ENCODE measurements at places on chromosomes 13 and 19.

DNA sequence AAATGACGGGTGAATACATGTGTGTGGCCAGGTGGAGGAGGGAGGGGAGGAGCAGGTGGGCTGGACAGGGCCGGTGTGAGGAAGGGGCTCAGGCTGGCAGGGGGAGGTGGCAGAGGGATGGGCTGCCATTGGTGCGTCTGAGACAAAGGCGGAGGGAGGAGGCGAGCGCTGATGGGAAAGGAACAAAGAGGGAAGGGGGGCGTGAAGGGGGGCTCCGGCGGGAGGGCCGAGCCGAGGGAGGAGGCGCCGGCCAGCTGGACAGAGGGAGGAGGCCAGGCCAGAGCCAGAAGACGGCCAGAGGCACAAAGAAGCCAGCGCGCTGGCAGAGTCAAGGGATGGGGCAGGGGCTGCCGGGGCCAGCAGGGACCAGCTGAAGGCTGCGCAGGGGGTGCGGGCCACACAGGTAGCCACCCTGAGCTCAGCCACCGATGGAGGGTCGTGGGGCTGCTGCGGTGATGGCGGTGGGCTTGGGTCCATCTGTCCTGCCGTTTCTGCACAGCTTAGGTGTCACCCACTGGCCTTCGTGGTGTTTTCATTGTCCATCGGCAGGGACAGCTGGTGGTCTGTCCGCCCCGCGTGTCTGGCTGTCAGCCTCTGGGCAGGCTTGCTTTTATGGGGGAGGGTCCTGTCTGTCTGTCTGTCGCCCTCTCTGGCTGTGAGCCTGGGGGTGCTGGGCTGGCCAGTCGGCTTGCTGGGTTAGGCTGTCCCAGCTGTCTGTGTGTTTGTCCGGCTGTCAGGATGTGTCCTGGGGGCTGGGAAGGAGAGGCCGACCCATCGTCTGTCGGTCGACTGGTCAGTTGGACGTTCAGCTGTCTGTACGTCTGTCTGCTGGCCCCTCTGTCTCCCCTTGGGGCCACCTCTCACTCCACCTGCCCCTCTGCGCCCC lies 2.2 kb downstream of the APC2 start:
- no peak for DNase-seq

GRCh38 chr19:48543121-48543710 lies 8.8 kb upstream of the SULT2B1 start:
- no peak for DNase-seq

DNA sequence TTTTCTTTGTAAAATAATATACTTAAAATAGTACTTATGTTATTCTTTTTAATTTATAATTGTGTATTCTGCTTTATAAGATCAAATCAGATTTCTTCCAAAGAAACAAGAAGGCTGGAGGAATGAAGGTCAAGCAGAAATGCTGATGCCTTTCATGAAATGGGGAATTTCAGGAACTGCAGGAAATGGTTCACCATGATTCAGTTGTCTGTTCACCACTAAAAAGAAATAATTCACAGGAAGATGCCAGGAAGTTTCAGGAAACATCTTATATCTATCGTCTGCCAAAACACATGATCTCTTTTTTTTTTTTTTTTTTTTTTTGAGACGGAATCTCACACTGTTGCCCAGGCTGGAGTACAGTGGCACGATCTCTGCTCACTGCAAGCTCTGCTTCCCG lies 15.7 kb upstream of the SCEL start:
- no peak for DNase-seq

- no peak for DNase-seq
Observed at GRCh38 chr19:46076031-46076880, 35.5 kb upstream of the IGFL4 start.

- no peak for DNase-seq
Observed at GRCh38 chr13:110346661-110347067, 39.6 kb downstream of the COL4A2 start.

- no peak for DNase-seq
Observed at GRCh38 chr13:105565136-105565727, 970.2 kb downstream of the EFNB2 start.

DNA sequence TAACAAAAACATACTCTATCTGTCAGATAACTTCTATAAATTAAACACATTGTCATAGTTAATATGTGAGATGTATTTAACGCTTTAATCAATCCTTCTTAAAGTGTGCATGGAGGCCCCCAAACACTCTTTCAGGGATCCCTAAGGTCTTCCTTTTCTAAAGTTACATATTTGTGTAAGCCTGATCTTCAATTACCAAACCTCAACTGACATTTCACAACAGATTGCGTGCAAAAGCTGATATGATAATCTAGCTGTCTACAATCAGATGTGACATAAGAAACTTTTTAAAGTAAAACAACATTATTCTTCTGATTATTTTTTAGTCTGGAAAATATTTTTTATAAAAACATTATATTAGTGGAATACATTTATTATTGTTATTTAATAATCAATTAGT lies 1850.4 kb downstream of the OLFM4 start:
- no peak for DNase-seq

- peak; percentile 5 for DNase-seq
Observed at GRCh38 chr19:19997656-19998268, 41.5 kb downstream of the ZNF682 start.

DNA sequence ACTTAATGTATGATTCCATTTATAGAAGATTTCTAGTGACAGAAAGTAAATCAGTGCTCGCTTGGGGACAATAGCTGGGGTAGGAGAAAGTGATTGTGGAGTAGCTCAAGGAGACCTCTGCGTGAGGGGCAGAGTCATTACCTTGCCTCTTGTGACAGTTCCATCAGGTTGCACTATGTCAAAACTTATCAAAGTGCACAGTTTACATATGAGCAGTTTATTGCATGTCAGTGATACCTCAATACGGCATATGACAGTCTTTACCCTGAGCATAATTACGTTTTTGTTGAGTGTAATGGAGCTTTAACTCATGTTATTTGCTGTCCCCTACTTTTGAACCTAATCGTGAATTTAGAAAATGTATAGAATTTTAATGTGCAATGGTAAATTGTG lies 15.0 kb downstream of the ARHGEF7 start:
- DNase-seq: no peak

DNA sequence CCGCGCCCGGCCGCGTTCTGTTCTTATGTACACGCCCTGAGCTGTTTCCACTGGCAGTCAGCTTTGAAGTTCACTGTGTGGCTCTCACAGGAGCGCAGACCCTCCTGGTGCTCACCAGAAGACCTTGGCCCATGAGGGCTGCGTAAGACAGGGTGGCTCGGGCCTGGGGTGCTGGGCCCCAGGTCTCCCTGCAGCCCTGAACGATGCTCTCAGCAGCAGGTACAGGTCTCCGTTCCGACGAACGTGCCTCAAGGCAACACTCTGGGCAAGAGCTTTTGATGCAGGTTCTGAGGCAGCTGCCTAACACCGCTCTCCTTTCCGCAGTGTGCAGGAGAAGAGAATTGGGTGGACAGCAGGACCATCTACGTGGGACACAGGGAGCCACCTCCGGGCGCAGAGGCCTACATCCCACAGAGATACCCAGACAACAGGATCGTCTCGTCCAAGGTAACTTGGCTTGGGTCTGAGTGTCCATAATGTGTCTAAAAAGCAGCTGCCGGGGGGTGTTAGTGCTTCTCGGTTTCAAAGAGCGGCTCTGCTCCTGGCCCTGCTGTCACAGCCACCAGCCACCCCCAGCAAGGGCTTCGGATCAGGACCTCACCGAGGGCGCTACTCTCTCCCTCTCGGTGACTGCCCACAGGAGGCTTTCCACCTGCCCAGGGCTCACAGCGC lies 95.1 kb downstream of the ATP11A start:
- DNase-seq: no peak

GRCh38 chr13:31880851-31881494 lies 141.6 kb downstream of the RXFP2 start:
- DNase-seq: no peak

- no peak for DNase-seq
Observed at GRCh38 chr13:111901267-111901915, 165.6 kb upstream of the SOX1 start.

DNA sequence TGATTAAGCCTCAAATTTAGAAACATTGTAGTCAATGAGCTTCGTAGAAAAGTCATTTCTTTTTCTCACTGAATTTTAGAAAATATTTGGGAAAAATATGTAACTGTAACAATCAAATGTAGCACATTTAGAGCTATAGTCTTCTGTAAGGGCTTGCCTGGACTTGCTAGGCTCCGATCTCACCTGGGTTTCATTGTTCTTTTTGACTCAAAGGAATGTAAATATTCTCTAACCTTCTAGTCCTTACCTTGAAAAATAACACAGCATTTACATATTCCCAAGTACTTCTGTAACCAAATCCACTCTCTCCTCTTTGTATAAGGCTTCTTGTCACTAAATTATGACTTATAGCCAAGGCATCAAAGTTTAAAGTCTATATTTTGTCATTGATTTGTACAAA lies 2.9 kb upstream of the UFM1 start:
- no peak for DNase-seq

DNA sequence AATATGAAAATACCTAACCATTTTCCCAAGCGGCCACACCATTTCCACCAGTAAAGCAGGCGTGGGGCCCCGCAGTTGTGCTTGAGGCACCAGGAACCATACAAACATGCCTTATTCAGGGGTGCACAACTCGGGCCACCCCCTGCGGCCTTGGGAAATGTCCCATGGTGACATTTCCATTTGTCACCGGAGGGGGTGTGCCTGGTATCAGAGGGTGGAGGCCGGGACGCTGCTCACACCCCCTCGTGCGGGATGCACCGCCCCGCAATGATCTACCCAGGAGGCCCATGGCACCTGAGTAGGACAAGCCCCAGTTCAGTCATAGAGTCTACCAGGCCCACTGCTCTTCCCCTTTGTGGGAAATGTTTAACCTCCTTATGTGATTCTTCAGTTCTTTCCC lies 218.8 kb downstream of the TEX29 start:
- DNase-seq: no peak

- no peak for DNase-seq
Observed at GRCh38 chr13:74270018-74270417, 135.8 kb upstream of the KLF12 start.

DNA sequence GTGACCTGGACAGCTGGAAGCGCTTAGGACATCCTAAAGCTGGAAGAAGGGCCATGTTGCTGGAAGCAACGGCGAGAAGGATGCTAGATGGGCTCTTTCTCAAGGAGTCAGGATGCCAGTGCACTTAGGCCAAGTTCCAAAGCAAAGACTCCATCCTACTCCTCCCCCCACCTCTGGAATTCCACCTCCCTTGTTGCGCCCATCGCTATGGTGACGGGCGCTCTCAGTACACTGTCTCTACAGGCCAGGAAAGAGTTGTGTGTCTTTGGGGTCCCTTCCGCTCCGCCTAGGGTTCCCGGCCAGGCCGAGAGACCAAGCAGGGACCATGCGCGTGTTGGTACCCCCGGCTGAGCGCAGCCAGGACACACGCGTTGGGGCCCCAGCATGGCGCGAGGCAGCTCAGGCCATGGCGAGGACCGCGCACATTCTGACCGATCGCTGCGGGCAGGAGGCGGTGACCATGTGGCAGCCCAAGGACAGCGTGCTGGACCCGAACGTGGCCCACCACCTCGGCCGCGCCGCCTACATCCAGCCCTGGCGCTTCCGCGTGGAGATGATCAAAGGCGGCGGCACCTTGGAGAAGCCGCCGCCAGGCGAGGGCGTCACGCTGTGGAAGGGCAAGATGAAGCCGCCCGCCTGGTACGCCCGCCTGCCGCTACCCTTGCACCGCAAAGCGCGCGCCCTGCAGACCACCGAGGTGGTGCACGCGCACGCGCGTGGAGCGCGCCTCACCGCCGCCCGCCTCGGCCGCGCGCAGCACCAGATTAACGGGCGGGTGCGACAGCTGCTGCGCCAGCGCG lies 31.0 kb upstream of the SLC1A6 start:
- no peak for DNase-seq

- DNase-seq: no peak
Observed at GRCh38 chr13:81140675-81141074, 799.7 kb upstream of the SPRY2 start.

GRCh38 chr13:91099877-91100276 lies 247.6 kb upstream of the MIR17HG start:
- no peak for DNase-seq

- DNase-seq: no peak
Observed at GRCh38 chr13:97549201-97549600, 115.2 kb downstream of the RAP2A start.

Measured in stimulated activated CD8-positive, alpha-beta memory T cell treated with anti-CD3 and anti-CD28 coated beads, Interleukin-7, amount 100 ng/mL, for 24 hours (primary cell).